Kidney (tissue), 22 donors: ENCODE measurements at places on chromosomes 4 and X. TPM values are rescaled to one million over a fixed set of nuclear protein-coding genes. Genes with fewer than 3 reads are reported as not detected.

The MAOA gene
- polyA plus RNA-seq = 134 TPM

DNA sequence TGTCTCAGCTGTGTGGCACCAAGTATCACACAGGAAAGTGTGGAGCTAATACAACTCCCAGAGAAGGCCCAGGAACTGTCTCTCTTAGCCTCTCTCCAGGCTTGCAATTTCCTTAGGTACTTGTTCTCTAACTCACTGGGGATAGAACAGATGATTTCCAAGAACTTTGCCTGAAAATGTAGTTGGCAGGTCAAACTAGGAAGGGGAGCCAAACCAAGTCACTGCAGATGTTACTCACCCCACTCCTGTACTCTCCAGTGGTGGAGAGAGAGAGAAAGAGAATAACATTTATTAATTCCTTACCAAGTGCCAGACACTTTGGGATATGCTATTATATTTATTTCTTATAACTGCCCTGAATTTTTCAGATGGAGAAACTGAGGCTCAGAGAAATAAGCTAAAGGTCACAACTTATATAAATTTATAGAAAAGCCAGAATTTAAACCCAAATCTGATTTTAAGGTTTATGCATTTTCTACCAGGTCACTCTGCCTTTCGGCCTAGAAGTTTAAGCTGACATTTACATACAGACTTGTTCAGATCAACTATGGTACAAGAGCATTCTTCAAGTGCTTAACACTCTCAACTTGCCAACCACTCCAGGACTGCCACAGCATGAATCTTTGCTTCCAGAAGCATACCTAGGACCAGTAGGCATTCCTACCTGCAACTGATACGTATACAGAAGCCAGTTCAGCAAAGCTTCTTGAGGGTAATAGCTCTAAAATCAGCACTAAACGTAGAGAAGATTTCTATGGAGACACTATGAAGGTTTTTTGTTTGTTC, 248.6 kb upstream of the ETNPPL start:
- no peak for DNase-seq

DNA sequence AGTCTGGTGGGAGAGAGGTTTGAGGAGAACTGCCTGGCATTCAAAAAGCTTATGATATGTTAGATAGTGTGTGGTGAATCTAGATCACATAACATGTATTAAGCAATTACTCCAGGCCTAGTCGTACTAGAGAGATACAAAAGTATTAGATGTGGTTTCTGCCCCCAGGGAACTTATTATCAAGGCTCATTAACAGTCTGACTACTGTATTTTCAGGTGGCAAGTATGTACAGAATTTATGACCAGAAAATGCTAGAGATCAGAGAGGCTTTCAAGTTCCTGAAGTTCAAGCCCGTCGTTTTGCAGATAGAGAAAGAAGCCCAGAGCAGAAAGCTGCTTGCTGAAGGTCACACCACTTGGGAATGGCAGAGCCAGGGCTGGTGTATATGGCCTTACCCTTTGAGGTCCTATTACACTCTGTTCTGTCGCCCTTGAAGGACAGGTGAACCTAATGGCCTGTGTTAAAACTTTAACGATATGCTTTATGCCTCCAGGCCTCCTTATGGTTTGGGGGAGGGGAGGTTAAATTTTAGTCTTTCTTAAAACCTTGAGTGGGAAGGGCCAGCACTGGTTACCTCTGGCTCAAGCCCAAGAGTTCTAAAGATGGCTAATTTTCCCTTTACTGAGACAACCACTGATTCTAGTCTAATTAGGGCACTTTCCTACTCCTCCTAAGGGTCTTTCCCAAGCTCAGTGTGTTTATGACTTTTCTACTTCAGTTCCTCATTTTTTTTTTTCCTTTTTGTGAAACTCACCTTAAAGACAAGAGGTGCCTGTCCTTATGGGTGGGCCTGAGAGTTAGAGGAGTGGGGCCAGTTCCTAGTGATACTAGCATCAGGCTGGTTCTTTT, 19.9 kb downstream of the TMEM164 start:
- DNase-seq = peak; percentile 35

DNA sequence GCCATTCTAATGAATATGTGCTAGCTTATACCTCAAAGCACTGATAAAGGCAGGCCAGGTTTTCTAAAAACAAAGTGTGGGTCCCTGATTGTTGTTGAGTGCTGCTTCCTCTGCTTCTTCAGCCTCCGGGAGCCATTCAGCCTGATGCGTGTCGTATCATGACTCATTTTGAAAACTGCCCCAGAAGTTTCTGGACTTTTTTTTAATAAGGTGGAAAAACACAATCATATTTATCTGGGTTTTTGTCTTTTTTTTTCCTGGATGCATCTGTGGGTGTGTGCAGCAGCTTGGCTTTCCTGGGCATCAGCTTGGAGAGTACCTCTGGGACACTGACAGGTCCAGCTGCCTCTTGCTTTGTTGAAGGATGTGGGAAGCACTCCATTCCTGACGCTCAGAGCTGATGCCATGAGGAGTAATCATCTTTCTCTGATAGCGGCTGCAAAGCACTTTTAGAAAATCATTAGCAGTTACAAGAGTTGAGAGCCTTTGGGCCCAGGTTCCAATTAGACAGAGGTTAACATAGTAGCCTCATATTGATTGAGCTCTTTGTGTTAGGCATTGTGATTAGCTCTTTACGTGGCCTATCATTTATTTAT, 66.9 kb downstream of the PARM1 start:
- DNase-seq = no peak
